ENCODE measurements at places on chromosomes 16 and 17. TPM values are rescaled to one million over a fixed set of nuclear protein-coding genes. Genes with fewer than 3 reads are reported as not detected.
A peak's percentile ranks its signal among the peaks of the same experiment; 100 is the strongest.

GRCh38 chr16:87047221-87048037 lies 269.8 kb downstream of the C16orf95 start:
- H3K36me3 ChIP-seq = no peaks in the 10 kb centered on the region
- H3K4me1 ChIP-seq = no peaks in the 10 kb centered on the region
- H3K4me3 ChIP-seq = no peak overlapping the region
- H3K27me3 ChIP-seq = peaks cover 50% of the 10 kb centered on the region
- H3K27ac ChIP-seq = no peak overlapping the region

Gene RPH3AL
- polyA plus RNA-seq = 8.9 TPM

- no peak for DNase-seq
- H3K27me3 ChIP-seq = no peaks in the 10 kb centered on the region
- no peaks in the 10 kb centered on the region for H3K36me3 ChIP-seq
Measured at GRCh38 chr16:77721752-77722308, 484 bp upstream of the NUDT7 start.

Gene HOXB3
- polyA plus RNA-seq = 114 TPM

DNA sequence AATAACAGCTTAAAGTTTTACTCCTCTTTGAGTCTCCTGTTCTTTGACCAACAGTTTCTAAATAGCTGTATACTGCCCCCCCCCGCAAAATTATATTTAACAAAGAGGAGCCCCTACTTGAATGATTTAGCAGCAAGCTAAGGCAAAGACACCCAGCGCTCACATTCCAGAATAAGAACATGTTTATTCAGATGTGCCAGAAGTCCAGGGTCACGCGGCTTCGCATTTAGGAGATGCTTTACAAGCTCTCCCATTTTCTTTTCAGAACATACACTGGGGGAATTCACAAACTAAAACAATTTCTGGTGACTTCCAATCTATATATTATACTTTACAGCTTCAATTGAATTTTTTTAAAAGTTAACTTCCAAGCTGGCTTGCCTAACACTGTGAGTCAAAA lies 5.3 kb downstream of the PLD6 start:
- no peak for DNase-seq
- peaks cover 13% of the 10 kb centered on the region for H3K4me1 ChIP-seq
- peak overlapping the region; percentile 4 for H3K27ac ChIP-seq
- no peaks in the 10 kb centered on the region for H3K27me3 ChIP-seq

DNA sequence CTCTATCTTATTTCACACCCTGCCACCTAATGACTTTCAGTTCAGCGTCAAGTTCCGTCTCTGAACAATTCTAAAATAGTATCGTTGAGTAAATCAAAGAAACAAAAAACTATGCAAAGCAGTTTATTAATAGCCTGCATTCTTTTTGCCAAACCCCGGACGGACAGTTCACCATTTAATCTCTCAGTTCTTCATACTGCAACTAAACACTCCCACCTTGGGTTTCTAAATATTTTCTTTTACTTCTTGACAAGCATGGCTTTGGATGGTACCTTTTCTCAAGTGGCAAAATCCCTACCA lies 1.2 kb downstream of the MYH11 start:
- peaks cover 20% of the 10 kb centered on the region for H3K4me1 ChIP-seq
- H3K36me3 ChIP-seq = no peaks in the 10 kb centered on the region
- no peak for DNase-seq
- no peak overlapping the region for H3K27ac ChIP-seq
- peaks cover 56% of the 10 kb centered on the region for H3K27me3 ChIP-seq

Gene CSH1
- 21.3 TPM for polyA plus RNA-seq

GRCh38 chr16:60811657-60812056 lies 1224.6 kb downstream of the CDH8 start:
- no peak overlapping the region for H3K4me3 ChIP-seq
- H3K36me3 ChIP-seq = no peaks in the 10 kb centered on the region
- H3K27ac ChIP-seq = no peak overlapping the region
- H3K4me1 ChIP-seq = no peaks in the 10 kb centered on the region

Gene KRTAP9-4
- polyA plus RNA-seq = not detected

Gene FGF11
- polyA plus RNA-seq = 2.3 TPM

GRCh38 chr16:81405702-81406113 lies 38.9 kb upstream of the CMIP start:
- no peaks in the 10 kb centered on the region for H3K36me3 ChIP-seq
- no peaks in the 10 kb centered on the region for H3K27me3 ChIP-seq
- no peak overlapping the region for H3K27ac ChIP-seq
- H3K4me1 ChIP-seq = peaks cover 9% of the 10 kb centered on the region
- H3K4me3 ChIP-seq = no peak overlapping the region

DNA sequence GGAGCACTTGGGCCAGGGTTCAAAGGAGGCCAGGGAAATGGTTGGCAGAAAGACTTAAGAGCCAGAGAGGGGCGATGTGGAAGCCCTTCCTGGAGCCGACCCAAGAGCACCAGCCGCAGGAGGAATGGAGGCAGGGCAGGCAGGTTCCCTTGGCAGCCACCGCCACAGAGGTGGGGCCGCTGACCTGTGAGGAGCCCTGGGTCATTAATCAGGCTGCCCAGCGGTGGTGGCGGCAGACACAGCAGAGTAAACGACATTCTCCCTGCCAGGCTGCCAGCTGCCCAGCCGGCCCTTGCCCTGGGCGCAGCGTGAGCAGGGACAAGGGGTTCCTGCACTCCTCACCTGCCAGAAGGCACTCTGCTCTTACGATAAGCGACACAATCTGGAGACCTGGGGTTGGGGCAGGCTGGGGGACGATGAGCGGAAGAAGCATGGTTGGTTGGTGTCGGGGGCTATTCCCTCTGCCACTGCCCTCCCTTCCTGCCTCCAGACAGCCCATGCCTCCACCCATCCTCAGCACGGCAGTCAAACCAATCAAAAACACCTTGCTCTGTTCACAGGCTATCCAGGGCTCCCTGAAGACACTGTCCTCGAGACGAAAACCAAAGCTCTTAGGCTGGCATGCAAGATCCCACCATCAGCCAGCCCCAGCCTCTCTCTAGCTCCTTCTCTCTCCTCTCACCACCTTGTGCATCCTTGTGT lies 40.9 kb downstream of the PLXDC1 start:
- no peak overlapping the region for H3K4me3 ChIP-seq
- no peaks in the 10 kb centered on the region for H3K36me3 ChIP-seq
- no peak overlapping the region for H3K27ac ChIP-seq
- no peaks in the 10 kb centered on the region for H3K27me3 ChIP-seq

DNA sequence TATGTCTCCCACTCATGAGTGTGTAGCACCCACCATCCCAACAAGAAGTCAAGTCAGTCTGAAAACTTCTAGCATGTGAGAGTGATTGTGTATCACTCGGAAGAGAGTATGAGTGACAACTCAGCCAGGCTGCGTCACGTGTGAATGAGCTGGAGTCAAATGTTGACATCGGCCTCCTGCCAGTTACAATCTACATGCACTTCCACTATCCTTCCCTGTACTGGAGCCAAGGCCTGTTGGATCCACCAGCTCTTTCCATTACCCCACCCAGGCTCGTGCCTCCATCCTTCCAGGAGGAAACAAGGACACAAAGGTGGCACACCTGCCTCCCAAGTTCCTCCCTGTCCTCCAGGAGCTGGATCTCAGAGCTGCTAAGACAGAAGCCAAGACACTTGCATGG lies 64.5 kb downstream of the ASIC2 start:
- H3K27me3 ChIP-seq = no peaks in the 10 kb centered on the region
- no peak overlapping the region for H3K27ac ChIP-seq
- DNase-seq = no peak
- H3K36me3 ChIP-seq = no peaks in the 10 kb centered on the region

DNA sequence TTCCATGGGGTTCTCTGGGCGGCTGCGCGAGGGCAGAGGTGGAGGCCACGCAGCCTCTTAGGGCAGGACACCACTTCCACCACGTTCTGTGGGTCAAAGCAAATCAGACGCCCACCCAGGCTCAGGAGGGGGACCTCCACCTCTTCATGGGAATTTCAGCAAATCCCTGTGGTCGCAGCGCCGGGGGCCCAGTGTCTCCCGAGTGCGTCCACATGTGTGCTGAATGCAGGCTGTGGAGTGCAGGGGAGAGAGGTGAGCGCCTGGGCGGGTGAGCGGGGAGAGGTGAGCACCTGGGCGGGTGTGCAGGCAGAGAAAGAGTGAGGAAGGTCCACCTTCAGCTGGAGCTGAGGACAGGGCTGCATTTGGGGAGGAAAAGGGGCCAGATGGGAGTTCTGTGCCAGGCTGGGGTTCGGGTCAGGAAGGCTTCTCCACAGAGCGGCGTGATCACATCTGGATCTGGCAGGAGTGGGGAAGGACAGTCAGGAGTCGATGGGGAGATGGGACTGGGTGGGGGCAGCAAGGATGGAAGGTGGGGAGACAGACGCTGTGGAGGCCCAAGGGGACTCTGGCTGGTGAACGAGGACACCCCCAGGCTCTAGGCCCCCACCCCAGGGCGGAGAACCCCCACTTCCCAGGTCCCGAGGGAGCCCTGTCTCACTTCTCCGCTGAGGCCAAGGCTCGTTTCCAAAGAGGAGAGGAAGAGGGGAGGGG lies 36.8 kb upstream of the CBFA2T3 start:
- no peaks in the 10 kb centered on the region for H3K4me1 ChIP-seq
- no peaks in the 10 kb centered on the region for H3K36me3 ChIP-seq
- DNase-seq = no peak
- H3K27me3 ChIP-seq = no peaks in the 10 kb centered on the region
- H3K27ac ChIP-seq = no peak overlapping the region
- no peak overlapping the region for H3K4me3 ChIP-seq

- no peaks in the 10 kb centered on the region for H3K27me3 ChIP-seq
- peaks cover 91% of the 10 kb centered on the region for H3K36me3 ChIP-seq
- no peak overlapping the region for H3K27ac ChIP-seq
Measured at GRCh38 chr17:77495575-77495974, 354.8 kb downstream of the SEC14L1 start.

- no peaks in the 10 kb centered on the region for H3K27me3 ChIP-seq
- no peaks in the 10 kb centered on the region for H3K36me3 ChIP-seq
- H3K27ac ChIP-seq = no peak overlapping the region
- no peak for DNase-seq
- no peak overlapping the region for H3K4me3 ChIP-seq
- H3K4me1 ChIP-seq = peaks cover 47% of the 10 kb centered on the region
Measured at GRCh38 chr16:57016301-57016700, 26.9 kb downstream of the NLRC5 start.

- no peak for DNase-seq
- no peaks in the 10 kb centered on the region for H3K36me3 ChIP-seq
- no peaks in the 10 kb centered on the region for H3K27me3 ChIP-seq
- H3K4me3 ChIP-seq = no peak overlapping the region
- H3K4me1 ChIP-seq = no peaks in the 10 kb centered on the region
Measured at GRCh38 chr16:58451265-58451689, 48.7 kb upstream of the NDRG4 start.

Gene C17orf78
- polyA plus RNA-seq = 0.45 TPM

GRCh38 chr16:49482690-49483089 lies 109.1 kb downstream of the C16orf78 start:
- H3K4me1 ChIP-seq = peaks cover 5% of the 10 kb centered on the region
- H3K27me3 ChIP-seq = peaks cover 15% of the 10 kb centered on the region
- no peaks in the 10 kb centered on the region for H3K36me3 ChIP-seq
- H3K27ac ChIP-seq = no peak overlapping the region
- no peak for DNase-seq

GRCh38 chr17:66625311-66625767 lies 209.6 kb upstream of the CACNG5 start:
- H3K36me3 ChIP-seq = no peaks in the 10 kb centered on the region
- no peak for DNase-seq

DNA sequence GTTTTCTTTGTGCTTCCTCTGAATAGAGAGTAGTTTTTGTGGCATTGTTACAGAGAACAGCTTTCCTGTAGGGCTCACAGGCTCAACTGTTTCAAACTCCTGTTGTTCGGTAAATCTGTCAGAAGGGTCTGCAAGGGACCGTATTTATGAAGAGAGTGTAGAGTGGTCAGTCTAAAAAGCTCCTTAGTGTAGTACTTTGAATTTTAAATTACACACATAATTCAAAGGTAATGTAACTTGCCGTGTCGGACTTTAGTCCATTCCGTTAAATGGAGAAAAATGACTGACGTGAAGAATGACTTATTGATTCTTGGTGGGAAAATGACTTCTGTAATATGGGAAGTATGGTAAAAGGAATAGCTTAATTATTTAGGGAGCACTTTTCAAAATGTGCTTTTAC lies 190.9 kb downstream of the WWOX start:
- H3K36me3 ChIP-seq = no peaks in the 10 kb centered on the region
- H3K27me3 ChIP-seq = no peaks in the 10 kb centered on the region
- no peak overlapping the region for H3K4me3 ChIP-seq

DNA sequence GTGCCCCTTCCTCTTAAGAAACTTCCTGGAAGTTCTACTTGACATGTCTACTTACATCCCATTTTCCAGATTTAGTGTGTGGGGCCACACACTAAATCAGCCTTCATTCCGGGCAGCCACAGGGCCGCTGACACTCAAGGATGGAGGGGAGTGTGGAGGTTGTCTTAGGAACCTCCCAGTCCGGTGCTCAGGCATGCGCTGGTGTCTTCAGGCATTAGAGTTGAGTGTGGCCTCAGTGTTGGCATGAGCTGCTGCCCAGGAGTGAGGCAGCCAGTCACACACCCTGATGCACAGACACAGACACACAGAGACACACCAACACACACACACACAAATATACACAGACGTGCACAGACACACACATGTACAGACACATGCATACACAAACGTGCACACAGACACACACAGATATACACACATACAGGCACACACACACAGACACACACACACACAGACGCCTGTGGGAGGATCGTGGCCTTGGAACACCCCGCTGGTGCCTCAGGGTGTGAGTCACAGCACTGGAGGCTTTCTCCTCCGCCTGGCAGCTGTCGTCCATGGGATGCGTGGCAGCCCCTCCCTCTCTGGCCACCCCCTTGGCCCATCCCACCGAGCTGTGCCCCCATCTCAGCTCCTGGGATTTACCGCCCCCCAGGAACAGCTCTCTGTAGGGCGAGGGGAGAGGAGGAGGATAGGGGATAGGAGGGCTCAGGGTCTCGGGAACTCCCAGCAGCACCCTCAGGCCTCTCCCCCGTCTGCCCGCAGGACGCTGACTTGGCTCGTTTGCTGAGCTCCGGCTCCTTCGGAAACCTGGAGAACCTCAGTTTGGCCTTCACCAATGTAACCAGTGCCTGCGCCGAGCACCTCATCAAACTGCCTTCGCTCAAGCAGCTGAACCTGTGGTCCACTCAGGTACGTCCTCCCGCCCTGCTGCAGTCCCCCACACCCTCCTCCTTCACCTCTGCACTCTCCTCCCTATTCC lies 75.6 kb upstream of the PLCG2 start:
- no peak for DNase-seq
- no peak overlapping the region for H3K4me3 ChIP-seq
- H3K4me1 ChIP-seq = no peaks in the 10 kb centered on the region
- no peak overlapping the region for H3K27ac ChIP-seq
- no peaks in the 10 kb centered on the region for H3K27me3 ChIP-seq

- no peaks in the 10 kb centered on the region for H3K4me1 ChIP-seq
- H3K27me3 ChIP-seq = no peaks in the 10 kb centered on the region
- H3K27ac ChIP-seq = no peak overlapping the region
- no peaks in the 10 kb centered on the region for H3K36me3 ChIP-seq
- DNase-seq = no peak
Measured at GRCh38 chr16:51638339-51639135, 487.5 kb upstream of the SALL1 start.

GRCh38 chr16:3673676-3674377 lies 19.3 kb downstream of the DNASE1 start:
- H3K4me1 ChIP-seq = no peaks in the 10 kb centered on the region
- H3K27me3 ChIP-seq = no peaks in the 10 kb centered on the region
- DNase-seq = no peak
- H3K4me3 ChIP-seq = no peak overlapping the region
- H3K27ac ChIP-seq = no peak overlapping the region

- H3K36me3 ChIP-seq = no peaks in the 10 kb centered on the region
- no peak overlapping the region for H3K27ac ChIP-seq
- H3K4me3 ChIP-seq = no peak overlapping the region
- no peaks in the 10 kb centered on the region for H3K27me3 ChIP-seq
- DNase-seq = no peak
- H3K4me1 ChIP-seq = no peaks in the 10 kb centered on the region
Measured at GRCh38 chr17:9865586-9865985, 39.5 kb downstream of the RCVRN start.

Gene CCDC40
- 10.5 TPM for polyA plus RNA-seq

Gene TMIGD1
- polyA plus RNA-seq = not detected

All from left lung (tissue), 14 donors.